ENCODE measurements at places on chromosomes 6 and 20.

DNA sequence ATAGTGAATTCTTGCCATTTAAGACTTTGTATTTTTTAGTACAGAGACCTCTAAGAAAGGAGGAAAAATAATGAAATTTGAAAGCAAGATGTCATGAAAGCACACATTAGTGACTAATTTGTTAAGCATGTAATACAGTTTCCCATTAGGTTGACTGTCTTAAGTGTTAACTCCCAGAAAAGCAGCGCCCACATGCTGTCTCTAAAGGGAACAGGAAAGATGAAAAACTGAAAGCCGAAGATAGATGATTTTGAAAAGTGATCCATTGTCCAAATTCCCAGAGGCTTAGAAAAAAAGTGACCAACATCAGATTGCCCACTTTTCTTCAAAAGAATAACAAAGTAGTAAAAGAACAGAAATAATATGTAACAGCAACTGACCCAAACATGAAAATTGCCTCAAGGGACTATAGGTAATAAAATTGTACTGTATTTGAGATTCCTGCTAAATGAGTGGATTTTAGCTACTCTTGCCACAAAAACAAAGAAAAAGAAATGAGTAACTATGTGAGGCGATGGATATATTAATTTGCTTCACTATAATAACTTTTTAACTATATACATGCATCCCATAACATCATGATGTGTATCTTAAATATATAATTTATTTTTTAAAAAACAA is 83.2 kb upstream of the OGFRL1 start:
- DNase-seq = no peak

DNA sequence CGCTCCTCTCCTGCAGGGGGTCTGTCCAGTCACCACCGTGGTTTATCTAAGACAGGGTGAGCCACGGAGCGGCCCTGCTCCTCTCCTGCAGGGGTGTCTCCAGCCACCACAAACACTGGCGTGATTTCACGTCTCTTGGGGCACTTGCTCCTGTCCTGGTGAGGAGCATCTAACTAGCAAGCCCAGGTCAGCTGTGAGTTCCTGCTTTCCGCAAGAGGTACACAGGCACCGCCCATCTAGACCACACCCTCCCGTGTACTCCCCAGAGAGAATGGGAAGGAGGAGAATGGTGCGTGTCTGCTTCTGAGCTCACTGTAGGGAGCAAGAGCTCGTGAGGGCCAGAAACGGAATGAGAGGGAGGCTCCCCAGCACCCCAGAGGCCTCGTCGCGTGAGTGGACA is 40.7 kb downstream of the DACT2 start:
- no peak for DNase-seq

GRCh38 chr6:124008000-124008987 is 204.6 kb downstream of the NKAIN2 start:
- DNase-seq = no peak

- DNase-seq = no peak
These were observed 2.4 kb downstream of the GMPR start for GRCh38 chr6:16240589-16241320.

DNA sequence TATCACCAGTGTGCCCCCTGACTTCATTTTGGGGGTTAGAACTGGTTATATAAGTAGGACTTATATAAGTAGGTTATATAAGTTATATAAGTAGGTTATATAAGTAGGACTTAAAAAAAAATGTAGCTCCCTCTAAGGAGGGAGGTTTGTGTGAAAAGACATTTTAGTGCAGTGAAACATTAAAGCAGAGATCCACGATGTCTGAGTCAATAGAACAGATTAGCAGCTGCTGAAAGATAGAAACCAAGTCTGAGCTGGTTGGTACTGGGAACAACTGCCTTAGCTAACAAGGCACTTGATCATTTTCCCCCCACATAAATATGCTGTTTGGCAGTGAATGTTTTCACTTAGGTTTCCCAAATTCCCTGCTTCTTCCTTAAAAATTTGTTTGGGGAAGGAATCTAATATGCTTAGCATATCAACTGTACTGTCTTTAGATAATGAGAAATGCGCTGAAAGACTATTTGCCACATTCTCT is 2.1 kb upstream of the RPS12 start:
- DNase-seq = no peak

- no peak for DNase-seq
These were observed 164.5 kb downstream of the ATXN1 start for GRCh38 chr6:16596616-16597331.

- no peak for DNase-seq
These were observed 66.3 kb upstream of the KCNK16 start for GRCh38 chr6:39388606-39389483.

DNA sequence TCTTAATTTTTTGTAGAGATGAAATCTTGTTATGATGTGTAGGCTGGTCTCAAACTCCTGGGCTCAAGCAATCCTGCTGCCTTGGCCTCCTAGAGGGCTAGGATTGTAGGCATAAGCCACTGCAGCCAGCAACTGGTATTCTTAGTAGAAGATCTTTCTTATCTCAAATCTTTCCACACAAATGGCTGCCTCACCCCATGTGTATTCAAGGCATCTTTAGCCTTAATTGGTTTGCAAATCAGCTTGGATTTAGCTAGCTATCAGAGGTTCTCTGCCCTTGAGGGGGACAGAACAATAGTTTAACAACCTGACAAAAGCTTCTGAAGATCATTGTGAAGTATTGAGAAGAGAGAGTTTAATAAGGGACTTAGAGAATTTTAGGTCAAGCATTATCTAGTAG is 17.9 kb upstream of the ABRACL start:
- no peak for DNase-seq

DNA sequence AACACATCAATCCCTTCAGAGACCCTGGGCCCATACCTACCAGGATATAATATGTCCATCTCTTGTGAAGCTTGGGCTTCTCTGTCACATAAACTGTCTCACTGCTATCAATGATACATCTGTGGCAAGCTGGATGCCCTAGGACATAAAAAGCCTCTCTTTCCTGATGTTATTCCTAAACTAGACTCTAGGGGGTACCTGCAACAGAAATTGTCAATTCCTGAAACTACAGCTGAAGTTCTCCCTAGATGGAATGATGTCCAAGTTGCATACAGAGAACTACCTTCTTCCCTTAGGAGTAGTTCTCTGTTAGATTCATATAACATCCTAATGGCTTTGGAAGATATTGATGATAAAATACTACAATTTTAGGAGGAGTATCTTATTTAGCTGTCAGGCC is 35.8 kb downstream of the TBX18 start:
- DNase-seq = no peak

GRCh38 chr6:31090275-31090972 is 22.0 kb downstream of the C6orf15 start:
- no peak for DNase-seq

- DNase-seq = no peak
These were observed 27.9 kb upstream of the BMP6 start for GRCh38 chr6:7697820-7698623.

DNA sequence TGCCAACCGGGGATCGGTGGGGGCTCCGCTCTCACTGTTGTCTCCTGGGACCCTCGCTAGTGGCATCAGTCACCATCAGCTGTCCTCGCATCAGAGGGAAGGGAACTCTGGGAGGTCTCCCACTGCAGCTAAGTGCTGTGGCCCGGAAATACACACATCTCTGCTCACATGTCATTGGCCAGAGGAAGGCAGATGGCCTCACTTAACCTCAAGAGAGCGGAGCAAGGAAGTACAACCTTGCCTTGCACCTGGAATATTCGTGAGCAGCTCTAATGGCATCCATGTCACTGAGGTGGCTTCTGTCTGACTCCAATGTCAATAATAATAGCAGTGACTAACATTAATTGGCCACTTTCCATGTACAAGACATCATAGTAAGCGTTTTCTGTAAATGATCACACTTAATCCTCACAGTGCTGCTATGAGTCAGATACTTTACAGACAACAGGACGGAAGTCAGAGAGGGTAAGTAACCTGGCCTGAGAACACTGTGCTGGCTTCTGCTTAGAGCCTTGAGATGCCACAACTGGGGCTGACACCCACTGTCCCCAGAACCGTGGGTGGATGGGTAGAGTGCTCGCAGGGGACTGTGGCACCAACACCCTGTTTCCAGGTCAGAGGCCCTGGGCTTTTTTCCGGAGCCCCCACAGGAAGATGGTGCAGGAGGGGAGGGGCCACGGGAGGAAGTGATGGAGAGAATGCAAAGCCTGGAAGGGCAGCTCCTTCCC is 6.0 kb downstream of the LHFPL5 start:
- DNase-seq = no peak

All from activated CD4-positive, CD25-positive, alpha-beta regulatory T cell (primary cell).